ENCODE measurements at places on chromosomes 7 and 10.

GRCh38 chr7:12907774-12908173 is 220.3 kb downstream of the ARL4A start:
- no peak for DNase-seq

GRCh38 chr10:22690158-22690557 is 24.2 kb downstream of the PIP4K2A start:
- DNase-seq: no peak

GRCh38 chr10:75739414-75740143 is 308.2 kb downstream of the LRMDA start:
- no peak for DNase-seq

- DNase-seq: no peak
These were observed 106.2 kb downstream of the TWIST1 start for GRCh38 chr7:19011212-19011611.

GRCh38 chr7:110857106-110857505 is 233.8 kb upstream of the LRRN3 start:
- no peak for DNase-seq

- DNase-seq: no peak
These were observed 74.4 kb upstream of the EFCAB10 start for GRCh38 chr7:105655500-105656380.

DNA sequence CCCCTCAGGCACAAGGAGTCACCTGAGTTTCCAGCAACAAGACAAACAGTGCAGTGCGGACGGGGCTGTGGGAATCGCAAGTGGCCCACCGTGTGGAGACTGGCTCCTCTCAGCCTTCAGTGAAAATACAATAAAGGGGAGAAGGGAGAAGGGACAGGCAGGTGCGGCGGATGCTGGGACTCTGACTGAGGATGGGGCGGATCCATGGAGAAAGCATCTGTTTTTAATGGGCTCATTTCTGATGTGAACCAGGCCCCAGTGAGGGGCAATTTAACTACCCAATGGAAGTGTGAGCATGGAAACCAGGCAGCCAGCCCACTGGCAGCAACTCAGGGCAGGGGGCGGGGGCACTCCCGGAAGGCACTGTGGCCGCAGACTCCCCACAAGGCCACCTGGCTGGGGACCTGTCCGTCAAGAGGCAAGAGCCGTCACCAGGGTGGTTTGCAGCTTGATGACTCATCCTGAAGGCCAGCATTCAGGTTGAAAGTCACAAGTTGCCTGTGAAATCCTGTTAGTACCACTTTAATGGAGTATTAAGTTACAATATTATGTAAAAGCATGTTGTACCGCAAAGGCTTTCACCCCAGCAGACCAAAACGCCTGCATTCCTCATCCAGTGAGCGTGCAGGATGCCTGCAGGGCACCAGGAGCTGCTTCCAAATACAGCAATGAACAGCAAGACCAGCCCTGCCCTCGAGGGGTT is 476.4 kb downstream of the PTPRN2 start:
- peak; percentile 92 for DNase-seq

DNA sequence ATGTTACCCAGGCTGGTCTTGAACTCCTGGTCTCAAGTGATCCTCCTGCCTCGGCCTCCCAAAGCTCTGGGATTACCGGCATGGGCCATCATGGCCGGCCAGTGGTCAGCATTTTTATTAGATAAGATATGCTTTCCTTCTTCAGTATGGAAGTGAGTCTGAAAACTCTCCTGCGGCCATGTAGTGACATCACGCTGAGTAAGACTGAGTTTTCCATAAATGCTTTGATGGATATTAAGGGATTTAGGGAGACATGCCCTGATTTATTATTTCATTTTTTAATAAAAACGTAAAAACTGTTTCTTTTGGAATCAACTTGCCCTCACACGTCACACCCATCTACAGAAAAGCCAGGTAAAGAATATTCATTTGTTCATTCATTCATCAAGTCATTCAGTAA is 48.4 kb downstream of the DYNC1I1 start:
- DNase-seq: no peak

GRCh38 chr7:8217200-8218068 is 44.5 kb downstream of the ICA1 start:
- peak; percentile 88 for DNase-seq

DNA sequence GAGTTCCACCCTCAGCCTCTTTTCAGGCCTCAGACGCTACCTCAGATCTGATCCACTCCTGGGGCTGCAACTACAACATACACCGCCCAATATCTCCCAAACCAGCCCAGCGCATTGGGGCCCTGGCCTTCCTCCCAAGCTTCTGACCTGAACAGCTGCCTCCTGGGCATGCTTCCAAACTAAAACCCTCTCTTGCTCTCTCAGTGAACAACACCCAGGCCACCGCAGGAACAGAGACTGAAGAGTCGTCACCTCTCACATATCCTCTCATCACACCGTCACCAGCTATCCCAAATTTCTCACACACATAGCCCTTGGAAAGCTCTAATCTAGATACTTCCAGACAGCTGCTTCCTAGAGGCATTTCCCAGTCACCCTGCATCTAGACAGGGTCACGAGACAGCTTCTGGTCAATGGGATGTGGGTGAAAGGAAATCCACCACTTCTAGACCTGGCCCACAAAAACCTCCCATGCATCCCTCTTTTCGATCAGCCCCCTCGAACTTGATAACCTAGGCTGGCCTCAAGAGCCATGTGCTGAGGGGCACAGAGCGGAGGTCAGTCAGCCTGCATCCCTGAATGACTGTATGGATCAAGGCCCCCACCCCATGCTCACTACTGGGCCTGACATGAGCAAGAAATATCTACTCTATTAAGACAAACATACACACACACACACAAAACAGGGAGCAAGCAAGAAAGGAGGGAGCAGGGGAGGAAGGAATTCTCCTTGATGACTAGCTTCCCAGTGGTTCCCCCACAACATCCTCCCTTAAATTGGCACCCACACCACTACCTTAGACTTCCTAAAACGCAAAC is 1.8 kb downstream of the PARP12 start:
- peak; percentile 92 for DNase-seq

DNA sequence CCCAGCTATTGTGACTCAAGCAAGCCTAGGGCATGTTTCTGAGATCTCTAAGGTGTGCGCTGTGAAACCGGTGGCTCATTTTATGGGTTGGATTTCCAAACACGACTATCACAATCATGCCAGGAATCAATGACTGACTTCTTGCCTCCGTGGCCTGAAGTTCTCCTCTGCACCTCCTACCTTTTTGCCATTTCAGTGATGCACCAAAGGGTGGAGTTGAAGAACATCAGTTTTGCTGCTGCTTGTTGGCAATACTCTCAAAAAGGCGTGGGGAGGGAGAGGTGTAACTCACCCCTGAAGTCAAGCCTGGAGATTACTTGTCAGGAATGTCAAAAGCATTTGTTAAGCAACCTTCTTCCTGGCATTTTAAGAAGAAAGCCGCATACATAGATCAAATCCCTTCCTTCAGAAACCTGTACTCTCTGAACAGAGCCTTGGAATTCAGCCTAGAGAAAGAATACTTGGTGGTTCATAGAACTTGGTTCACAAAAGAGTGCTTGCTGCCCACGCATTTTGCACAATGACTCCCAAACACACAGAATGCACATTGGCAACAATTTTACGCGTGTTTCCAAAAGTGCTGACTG is 41.0 kb downstream of the KIAA1217 start:
- DNase-seq: no peak

- DNase-seq: no peak
These were observed 245.1 kb downstream of the CHCHD3 start for GRCh38 chr7:132836746-132837145.

DNA sequence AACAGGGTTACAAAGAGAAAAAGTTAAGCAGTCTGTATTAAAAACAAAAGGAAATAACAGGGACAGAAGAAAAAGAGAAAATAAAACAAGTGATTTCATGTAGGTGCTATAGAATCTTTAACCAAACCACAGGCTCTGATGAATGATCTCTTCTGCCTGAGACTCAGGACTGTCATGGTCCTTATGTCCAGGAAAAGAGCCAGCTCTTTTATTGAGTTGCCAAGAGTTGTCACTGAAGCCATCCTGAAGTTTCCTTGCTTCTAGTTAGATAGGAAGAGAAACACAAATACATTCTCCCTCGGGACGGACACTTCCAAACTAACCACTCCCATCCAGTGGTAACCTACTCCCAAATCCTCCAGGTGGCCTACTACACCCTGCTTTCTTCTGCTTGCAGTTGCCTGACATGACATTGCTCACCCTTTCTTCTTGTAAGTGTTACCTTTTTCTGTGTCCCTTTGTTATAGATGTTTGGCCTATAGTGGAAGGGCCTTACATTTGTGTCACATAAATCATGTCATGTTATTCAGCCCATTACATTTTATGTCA is 346.7 kb downstream of the NRG3 start:
- no peak for DNase-seq

DNA sequence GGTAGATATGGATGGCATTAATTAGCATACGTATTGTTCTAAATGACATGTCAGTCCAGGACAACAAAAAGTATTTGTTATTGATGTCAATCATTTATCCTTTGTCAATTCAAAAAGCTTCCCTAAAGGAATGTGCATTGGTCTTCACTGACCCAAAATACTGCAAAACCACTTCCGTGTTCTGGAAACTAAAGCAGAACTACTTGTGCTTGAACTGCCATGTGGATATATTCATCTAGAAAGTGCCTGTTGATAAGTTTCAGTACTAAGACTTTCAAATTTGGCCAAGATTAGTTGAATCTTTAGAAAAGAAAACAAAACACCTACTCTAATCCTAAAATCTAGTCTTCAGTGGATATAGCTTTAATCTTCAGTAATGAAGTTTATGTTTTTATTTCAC is 242.1 kb upstream of the PPP1R3A start:
- DNase-seq: no peak

- DNase-seq: no peak
These were observed 3.2 kb downstream of the POLR1F start for GRCh38 chr7:19705663-19706062.

- DNase-seq: no peak
These were observed 265.7 kb upstream of the BMPER start for GRCh38 chr7:33639552-33640197.

- no peak for DNase-seq
These were observed 511.0 kb downstream of the XPNPEP1 start for GRCh38 chr10:109412353-109412752.

- DNase-seq: no peak
These were observed 244.9 kb upstream of the LRRTM3 start for GRCh38 chr10:66680886-66681285.

GRCh38 chr10:30438021-30438850 is 4.3 kb downstream of the MAP3K8 start:
- DNase-seq: no peak

- no peak for DNase-seq
These were observed 2.1 kb upstream of the GPRIN2 start for GRCh38 chr10:46558392-46559185.

DNA sequence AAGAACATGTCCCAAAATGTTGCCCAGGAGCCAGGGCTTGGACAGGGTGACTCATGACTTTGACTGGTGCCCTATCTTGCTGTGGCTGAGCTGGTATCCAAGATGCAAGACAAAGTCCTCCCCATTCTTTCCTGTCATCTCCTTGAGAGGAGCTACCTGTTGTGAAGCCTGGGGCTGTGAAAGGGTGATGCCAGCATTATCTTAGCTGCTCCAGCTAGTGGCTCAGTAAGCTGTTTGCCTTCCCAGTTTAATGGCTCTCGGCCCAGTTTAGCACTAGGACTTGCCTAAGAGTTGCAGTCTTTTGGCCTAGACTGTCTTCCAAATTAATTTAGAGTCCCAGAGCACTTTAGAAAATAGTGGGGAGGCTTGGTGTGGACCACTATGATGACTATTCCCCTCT is 424.3 kb upstream of the NRG3 start:
- DNase-seq: no peak

DNA sequence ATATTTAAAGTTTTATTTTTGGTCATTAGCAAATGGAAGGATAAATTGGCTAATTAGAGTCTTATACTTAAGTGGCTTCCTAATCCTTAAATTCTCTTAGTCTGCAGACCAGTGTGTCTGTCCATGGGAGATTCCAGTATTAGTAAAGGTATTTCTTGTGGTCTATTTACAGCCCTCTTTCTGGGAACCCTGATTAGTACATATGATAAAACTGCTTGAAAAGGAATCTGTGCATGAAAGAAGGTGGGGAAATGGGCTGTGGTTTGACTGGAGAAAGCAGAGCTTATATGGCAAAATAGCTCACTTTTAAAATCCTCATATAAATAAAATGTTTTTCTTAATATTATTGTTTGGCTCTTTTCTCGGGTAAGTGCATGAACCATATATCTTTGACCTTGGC is 124.5 kb upstream of the RHOBTB1 start:
- no peak for DNase-seq

DNA sequence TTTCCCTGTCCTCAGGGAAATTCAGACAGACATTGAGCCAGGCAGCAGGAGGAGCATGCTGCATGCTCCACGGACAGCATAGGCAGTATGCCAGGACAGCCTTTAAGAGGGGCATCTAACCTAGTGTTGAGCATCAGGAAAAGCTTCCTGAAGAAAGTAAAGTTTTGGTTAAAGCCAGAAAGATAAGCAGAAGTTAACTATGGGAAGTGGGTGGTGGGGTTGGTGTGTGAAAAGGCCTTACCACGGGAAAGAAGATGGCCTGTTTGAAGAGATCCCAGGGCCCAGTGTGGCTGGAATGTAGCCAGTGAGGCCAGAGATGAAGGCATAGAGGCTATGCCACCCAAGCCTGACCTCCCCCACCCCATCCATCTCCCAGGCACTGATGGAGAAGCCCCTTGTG is 102.4 kb upstream of the PLXNA4 start:
- DNase-seq: no peak

GRCh38 chr7:42237811-42238541 is 967 bp upstream of the GLI3 start:
- no peak for DNase-seq

GRCh38 chr10:121648059-121648458 is 49.8 kb upstream of the FGFR2 start:
- DNase-seq: no peak

DNA sequence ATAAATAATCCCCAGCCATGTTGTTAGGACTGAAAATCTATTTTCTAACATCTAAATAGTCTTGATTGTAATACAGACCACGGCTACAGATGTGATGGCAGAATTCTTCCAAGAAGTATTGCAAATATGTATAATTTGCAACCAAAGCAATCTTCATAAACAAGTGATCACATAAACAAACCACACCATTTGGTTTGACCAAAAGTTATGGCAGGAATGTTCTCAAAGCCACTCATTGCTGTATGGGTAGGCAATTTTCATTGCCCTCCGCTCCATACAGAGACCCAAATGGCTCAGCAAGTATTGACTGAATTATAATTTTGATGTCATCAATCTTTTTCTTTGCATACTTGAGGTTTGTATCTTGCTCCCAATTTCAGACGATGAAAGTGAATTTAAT is 19.0 kb upstream of the RHOBTB1 start:
- DNase-seq: no peak

DNA sequence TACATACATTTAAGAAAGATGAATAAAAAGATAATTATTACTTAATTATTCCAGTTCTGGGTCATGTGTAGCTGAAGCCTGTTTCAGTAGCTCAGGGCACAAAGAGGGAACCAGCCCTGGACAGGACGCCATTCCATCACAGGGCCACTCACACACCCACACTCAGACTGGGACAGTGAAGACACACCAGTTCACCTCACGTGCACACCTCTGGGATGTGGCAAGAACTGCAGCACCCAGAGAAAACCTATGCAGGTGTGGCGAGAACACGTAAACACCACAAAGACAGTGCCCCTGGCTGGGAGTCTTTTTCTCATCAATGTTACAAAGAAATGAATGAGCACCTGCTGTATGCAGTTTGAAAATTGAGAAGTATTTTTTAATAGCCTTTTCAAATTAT is 1.6 kb upstream of the IDI1 start:
- no peak for DNase-seq
